Psoas muscle (tissue), 8 donors: ENCODE measurements at places on chromosomes 6 and 20.

DNA sequence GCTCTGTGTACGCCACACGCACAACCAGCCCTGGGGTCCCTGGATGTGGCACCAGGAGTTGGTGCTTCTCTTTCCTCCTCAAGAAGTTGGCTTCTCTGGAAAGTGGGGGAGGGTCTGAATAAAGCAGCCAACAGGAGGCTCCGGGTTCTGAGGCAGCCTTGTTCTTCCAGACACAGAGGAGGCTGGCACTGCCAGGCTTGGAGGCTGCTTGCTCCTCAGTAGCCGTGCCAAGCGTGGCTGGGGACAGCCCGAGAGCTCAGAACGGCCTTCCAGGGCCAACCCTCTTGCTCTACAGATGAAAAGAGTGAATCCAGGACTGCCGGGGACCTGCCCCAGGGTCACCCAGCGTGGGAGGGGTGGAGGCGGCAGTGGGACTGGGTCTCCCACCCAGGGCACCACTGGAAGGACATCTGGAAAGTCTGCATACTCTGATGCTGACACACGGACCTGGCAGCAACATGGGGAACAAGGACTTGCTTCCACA is 70.4 kb downstream of the SLC22A23 start:
- H3K27ac ChIP-seq: no peak overlapping the region
- no peak for DNase-seq
- H3K4me1 ChIP-seq: peaks cover 9% of the 10 kb centered on the region
- no peak overlapping the region for H3K4me3 ChIP-seq
- H3K27me3 ChIP-seq: no peaks in the 10 kb centered on the region
- H3K36me3 ChIP-seq: no peaks in the 10 kb centered on the region

GRCh38 chr20:51902933-51903332 is 100.6 kb upstream of the SALL4 start:
- no peak overlapping the region for H3K4me3 ChIP-seq
- no peaks in the 10 kb centered on the region for H3K36me3 ChIP-seq
- H3K27me3 ChIP-seq: no peaks in the 10 kb centered on the region
- H3K4me1 ChIP-seq: no peaks in the 10 kb centered on the region
- no peak for DNase-seq

DNA sequence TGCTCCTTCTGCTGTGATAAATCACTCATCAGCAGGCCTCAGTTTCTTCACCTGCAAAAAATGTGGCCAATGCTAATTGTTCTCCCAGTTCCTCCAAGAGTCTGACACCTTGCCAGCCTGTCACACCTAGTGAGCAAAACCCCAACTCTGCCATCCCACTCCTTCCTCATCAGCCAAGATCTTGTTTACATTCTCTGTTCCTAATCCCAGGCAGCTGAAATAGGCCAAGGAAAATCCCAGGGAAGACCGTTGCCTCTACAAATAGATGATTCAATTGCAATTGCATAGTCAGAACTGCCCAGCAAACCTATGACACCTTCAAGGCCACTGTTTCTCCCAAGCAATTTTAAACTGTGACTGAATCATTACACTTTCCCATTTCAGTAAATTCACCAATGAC is 78.7 kb downstream of the GMDS start:
- H3K4me1 ChIP-seq: no peaks in the 10 kb centered on the region
- no peaks in the 10 kb centered on the region for H3K36me3 ChIP-seq
- H3K27ac ChIP-seq: no peak overlapping the region
- H3K4me3 ChIP-seq: no peak overlapping the region
- no peaks in the 10 kb centered on the region for H3K27me3 ChIP-seq

DNA sequence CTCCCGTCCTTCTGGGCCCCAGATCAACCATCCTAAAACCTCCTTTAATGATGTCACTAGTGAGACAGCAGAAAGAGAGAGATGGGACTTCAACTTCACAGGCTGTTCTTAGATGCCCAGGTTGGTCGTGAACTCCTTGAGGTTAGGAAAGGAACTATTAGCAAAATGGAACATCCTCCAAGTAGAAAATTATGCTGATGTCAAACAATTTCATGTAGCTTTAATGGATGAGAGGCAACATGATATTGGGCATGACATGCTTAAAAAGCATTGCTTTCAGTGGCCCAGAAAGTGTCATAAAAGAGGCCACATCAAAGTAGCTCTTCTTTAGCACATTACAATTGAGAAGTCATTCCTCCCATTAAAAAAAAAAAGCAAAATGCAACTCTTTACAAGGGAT is 248.1 kb downstream of the PTPRT start:
- no peak overlapping the region for H3K27ac ChIP-seq
- no peaks in the 10 kb centered on the region for H3K4me1 ChIP-seq
- H3K27me3 ChIP-seq: no peaks in the 10 kb centered on the region
- H3K4me3 ChIP-seq: no peak overlapping the region
- no peak for DNase-seq

GRCh38 chr6:105178110-105178509 is 1.7 kb downstream of the POPDC3 start:
- no peaks in the 10 kb centered on the region for H3K36me3 ChIP-seq
- no peak for DNase-seq
- no peaks in the 10 kb centered on the region for H3K27me3 ChIP-seq
- peak overlapping the region; percentile 99 for H3K27ac ChIP-seq
- peak overlapping the region; percentile 87 for H3K4me3 ChIP-seq

GRCh38 chr6:50822078-50822476 is 3.4 kb downstream of the TFAP2B start:
- H3K4me1 ChIP-seq: peaks cover 4% of the 10 kb centered on the region
- peaks cover 100% of the 10 kb centered on the region for H3K27me3 ChIP-seq
- H3K36me3 ChIP-seq: no peaks in the 10 kb centered on the region

DNA sequence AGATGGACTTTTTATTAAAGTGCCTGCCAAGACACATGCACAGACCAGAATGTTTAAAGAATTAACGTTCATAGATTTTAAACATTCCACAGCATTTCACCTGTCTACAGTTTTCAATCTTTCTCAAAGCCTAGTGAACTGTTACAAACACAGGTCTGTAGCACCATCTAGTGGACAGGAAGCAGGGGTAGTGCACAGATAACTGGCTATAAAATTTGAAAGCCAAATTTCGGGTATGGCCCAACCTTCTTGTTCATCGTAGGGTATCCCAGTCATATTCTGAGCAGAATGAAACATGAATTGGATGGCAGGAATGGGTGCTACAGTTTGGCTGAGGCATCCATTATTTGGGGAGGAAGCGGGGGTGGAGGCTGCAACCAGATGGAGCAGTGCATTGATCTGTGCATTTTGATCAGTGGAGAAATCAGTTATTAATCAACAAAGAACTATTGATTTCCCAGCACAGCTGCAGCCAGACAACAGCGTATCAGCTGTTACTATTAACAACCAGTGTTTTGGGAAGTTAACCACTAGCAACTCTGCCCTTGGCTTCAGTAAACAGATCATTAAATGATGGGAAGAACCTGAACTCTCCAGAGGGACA is 56.1 kb upstream of the B3GAT2 start:
- H3K4me1 ChIP-seq: no peaks in the 10 kb centered on the region
- H3K36me3 ChIP-seq: no peaks in the 10 kb centered on the region
- H3K27me3 ChIP-seq: no peaks in the 10 kb centered on the region
- DNase-seq: no peak
- H3K27ac ChIP-seq: no peak overlapping the region

DNA sequence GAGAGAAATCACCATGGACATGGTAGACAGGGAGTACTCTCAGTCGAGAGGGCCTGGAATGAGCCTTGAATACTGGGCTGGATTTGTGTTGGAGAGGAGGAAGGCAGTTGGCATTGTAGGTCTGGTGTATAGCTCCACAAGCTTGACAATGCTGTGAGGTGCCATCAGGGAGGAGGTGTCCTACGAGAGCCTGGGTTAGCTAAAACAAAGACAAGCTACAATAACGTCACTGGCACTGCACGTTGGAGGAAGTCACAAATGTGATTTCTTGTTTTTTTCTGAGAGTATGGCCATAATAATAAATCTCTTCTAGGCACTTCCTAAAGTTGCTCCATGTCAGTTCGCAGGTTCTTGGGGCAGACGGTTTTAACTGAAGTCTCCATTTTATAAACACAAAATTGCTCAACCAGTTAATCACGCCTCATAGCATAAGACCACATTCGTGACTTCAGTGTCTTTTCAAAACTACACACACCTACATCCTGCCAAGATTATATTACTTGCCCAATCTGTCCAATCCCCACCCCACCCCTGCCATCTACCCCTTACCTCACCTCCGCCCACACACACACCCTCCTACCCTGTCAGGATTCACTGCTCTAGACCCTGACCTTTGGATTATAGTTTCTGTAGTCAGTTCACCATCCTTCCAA is 4.4 kb upstream of the HLA-DMB start:
- H3K27ac ChIP-seq: no peak overlapping the region
- peaks cover 4% of the 10 kb centered on the region for H3K4me1 ChIP-seq
- no peaks in the 10 kb centered on the region for H3K27me3 ChIP-seq
- no peak overlapping the region for H3K4me3 ChIP-seq
- DNase-seq: no peak

DNA sequence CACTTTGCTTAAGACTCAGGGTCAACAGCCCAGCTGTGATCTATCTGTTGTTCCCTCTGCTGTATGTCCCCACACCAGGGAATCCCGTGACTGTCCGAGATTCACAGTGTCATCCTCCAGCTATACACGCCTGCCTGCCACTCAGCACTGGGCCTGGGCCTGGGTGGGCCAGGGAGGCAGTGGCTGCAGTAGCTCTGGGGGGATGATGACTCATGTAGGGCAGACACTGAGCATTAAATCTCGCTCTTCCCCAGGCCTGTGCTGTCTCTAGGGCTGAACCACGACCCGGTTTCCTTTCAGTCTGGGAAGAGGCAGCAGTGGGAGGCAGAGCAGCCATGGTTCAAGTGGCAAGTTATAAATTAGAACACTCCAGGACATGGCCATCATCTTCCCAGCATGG is 173.9 kb downstream of the LRFN2 start:
- H3K27me3 ChIP-seq: no peaks in the 10 kb centered on the region
- H3K4me1 ChIP-seq: peaks cover 20% of the 10 kb centered on the region
- H3K4me3 ChIP-seq: no peak overlapping the region
- H3K36me3 ChIP-seq: no peaks in the 10 kb centered on the region
- no peak for DNase-seq

DNA sequence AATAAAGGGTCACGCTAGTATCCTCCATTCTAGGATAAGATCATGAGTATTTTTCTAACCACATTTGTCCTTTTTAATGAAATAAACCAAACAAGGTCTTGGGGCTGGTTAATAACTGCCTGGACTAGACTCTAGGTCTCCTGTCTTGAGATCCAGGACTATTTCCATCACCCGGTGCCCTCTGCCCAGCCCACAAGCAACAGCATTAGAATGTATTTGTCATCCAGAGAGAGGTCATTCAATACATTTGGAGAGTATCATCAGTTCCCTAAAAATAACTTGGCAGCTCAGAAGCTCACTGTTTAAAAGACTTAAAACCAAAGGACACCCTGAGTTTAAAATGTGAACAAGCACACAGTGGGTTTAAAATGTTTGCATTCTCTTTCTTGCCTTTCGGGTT is 4.4 kb upstream of the RBM24 start:
- H3K27me3 ChIP-seq: no peaks in the 10 kb centered on the region
- peak overlapping the region; percentile 98 for H3K27ac ChIP-seq
- H3K4me3 ChIP-seq: peak overlapping the region; percentile 93

- peaks cover 5% of the 10 kb centered on the region for H3K4me1 ChIP-seq
- H3K4me3 ChIP-seq: no peak overlapping the region
These were observed 147.3 kb downstream of the ZFAND3 start for GRCh38 chr6:37966801-37967200.

GRCh38 chr20:49529470-49529869 is 38.5 kb downstream of the PTGIS start:
- H3K4me3 ChIP-seq: no peak overlapping the region
- H3K36me3 ChIP-seq: peaks cover 4% of the 10 kb centered on the region
- no peaks in the 10 kb centered on the region for H3K27me3 ChIP-seq
- H3K27ac ChIP-seq: no peak overlapping the region

GRCh38 chr6:34572585-34572984 is 16.5 kb upstream of the SPDEF start:
- H3K4me1 ChIP-seq: no peaks in the 10 kb centered on the region
- peak; percentile 14 for DNase-seq
- H3K36me3 ChIP-seq: no peaks in the 10 kb centered on the region
- H3K4me3 ChIP-seq: no peak overlapping the region
- no peak overlapping the region for H3K27ac ChIP-seq

DNA sequence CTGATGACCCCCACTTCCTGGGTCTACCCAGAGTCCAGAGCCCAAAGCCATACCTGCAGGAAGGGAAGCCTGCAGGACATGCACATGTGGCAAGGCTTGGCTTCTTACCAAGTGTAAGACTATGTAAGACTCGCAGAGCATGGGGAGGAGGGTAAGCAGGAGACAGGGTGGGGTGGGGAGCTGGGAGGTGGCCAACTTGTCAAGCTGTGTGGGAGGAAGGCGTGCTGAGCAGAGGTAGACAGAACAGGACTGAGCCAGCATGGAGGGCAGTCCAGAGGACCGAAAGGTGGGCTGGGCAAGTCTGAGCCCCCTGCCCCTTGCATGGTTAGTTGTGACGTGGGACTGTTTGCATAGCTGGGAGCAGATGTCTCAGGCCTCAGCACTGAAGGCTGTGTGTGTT is 53.4 kb upstream of the RNF24 start:
- H3K4me3 ChIP-seq: no peak overlapping the region
- H3K27me3 ChIP-seq: no peaks in the 10 kb centered on the region
- H3K4me1 ChIP-seq: peaks cover 11% of the 10 kb centered on the region
- H3K36me3 ChIP-seq: no peaks in the 10 kb centered on the region
- DNase-seq: no peak
- no peak overlapping the region for H3K27ac ChIP-seq

DNA sequence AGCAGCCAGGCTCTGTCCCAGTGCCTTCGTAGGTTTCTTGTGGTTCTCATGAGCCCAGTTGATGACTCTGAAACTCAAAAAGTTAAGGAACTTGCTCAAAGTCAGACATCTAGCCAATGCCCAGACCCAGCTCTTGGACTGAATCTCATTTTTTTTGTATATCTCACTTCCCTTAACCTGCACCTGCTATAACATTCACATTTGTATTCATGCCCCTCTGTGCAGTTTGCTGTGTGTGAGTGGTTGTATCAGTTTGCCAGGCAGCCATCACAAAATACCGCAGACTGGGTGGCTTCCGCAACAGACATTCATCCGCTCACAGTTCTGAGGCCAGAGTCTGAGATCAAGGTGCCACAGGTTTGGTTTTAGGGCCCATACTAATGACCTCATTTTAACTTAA is 49.9 kb downstream of the IPCEF1 start:
- no peaks in the 10 kb centered on the region for H3K27me3 ChIP-seq
- H3K4me1 ChIP-seq: no peaks in the 10 kb centered on the region
- H3K36me3 ChIP-seq: no peaks in the 10 kb centered on the region

DNA sequence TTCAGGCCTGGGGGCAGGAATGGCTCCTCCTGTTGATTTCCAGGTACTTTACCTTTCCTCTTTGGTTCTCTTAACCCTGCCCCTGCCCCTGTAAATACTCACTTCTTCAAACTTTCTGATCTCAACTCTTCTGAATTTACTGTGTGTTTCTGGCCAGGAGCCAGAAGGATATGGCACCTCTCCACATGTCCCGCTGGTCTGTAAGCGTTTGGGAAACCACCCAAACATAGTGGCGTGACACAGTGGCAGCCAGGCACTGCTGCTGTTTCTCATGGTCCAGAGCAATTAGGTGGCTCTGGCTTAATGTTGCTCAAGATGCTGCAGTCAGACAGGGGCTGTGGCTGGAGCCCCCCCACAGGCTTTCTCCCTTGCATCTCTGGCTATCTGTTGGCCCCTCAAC is 374.5 kb downstream of the RNGTT start:
- DNase-seq: no peak
- no peak overlapping the region for H3K4me3 ChIP-seq
- H3K27me3 ChIP-seq: no peaks in the 10 kb centered on the region
- H3K4me1 ChIP-seq: no peaks in the 10 kb centered on the region
